Effector CD8-positive, alpha-beta T cell (primary cell): ENCODE measurements at places on chromosomes 2 and 18.

- no peak for DNase-seq
Measured at GRCh38 chr2:46873604-46874068, 42.0 kb downstream of the MCFD2 start.

DNA sequence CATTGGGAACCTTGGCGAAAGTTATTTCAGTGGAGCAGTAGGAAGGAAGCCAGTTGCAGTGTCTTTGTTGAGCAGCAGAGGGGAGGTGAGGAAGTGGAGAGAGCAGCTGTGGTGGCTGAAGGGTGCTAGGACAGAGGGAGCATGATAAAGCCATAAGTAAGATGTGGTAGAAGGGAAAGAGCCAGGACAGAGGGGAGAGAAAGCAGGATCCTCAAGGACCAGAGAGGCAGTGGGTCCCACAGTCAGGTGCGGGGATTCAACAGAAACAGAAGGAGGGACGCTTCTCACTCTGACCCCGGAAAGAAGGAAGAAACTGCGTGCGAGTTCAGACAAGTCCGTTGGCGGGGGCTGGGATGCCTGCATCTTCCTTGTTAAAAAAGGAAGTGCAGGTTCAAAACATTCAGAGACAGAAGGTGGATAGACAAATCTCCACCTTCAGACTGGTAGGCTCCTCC lies at the start of gene CXCR2:
Gene CXCR2 (plus strand): TSS at position 403 of the 455 bp plus-strand sequence. CDS start 8,774 bp downstream, outside the sequence.
- DNase-seq: no peak

DNA sequence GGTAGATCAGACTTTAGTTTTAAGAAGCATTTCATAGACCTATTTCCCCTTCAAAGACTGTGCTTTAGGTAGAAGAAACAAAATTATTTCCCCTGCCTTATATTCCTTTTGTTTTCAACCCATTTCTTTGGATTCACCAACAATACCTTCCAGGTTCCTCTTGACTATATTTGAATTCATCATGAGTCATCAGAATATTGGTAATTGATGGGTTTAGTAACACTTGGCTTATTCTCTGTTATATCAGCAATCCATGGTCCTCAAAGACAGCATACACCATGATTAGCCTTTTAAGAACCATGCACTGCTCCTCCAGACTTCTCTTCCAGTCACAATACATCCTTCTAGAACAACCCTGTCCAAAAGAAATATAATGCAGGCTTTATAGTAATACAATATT lies 83.0 kb upstream of the NOSTRIN start:
- no peak for DNase-seq

DNA sequence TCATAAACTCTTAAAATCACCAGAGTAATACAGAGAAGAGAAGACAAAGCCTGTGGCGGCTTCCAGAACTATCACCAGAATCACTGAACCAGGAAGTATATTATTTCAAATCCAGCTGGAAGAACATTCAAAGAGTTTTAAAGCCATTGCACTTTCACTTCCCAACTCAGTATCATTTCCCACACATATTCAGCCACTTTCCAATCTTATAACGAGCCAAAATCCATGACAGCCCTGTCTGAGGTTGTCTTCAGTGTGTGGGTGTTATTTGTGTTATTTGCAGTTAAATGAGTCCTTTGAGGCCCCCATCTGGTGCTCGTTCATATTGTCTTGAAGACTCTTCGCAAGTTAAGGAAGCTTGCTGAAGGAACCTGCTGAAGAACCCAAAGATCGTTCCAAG lies 559.9 kb downstream of the TSN start:
- no peak for DNase-seq

DNA sequence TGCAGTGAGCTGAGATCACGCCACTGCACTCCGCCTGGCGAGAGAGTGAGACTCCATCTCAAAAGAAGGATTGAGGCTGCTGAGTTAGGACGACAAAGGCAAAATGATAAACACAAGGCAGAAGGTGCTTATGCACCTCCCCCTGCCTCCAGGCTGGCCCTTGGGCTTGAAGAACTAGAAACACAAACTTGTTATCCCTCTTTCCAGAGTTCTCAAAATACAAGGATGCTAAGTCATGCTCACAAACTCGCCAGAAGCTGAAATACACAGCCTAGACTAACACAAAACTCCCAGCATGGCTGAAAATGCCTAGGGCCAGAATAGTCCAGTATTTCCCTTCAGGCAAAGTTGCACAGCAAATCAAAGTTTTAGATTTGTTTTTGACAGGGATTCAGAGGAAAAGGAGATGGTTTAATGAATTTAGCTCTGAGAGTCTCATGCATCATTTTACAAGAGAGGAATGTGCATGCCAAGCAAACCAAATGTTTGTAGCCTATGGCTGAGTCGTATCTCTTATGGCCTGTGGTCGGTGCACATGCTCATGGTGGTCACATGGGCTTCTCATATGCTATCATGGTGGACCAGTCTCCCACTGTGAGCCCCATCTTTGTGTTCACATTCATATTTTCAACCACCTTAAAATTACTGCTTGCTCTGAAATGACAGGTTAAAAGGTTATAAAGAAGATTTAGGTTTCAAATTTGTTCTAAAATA lies 16.2 kb upstream of the MREG start:
- DNase-seq: no peak

DNA sequence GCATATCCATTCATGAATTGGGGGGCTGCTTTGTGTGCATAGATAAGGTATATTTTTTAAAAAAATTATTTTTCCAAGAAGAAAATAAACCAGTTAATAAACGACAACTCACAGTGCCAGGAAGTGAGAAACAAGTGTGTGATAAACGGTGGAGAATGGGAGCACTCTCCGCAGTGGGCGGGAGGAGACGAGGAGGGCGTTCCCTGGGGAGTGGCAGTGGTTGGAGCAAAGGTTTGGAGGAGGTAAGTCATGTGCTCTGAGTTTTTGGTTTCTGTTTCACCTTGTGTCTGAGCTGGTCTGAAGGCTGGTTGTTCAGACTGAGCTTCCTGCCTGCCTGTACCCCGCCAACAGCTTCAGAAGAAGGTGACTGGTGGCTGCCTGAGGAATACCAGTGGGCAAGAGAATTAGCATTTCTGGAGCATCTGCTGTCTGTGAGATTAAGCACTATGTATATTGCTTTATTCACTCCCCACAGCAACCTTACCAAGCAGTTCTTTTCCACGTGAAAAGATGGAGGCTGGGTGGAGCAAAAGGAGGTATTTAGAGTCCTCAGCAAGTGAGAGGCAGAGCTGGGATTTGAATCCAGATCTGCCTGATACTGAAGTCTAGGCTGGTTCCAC lies 27.0 kb upstream of the CASP8 start:
- DNase-seq: peak; percentile 78

DNA sequence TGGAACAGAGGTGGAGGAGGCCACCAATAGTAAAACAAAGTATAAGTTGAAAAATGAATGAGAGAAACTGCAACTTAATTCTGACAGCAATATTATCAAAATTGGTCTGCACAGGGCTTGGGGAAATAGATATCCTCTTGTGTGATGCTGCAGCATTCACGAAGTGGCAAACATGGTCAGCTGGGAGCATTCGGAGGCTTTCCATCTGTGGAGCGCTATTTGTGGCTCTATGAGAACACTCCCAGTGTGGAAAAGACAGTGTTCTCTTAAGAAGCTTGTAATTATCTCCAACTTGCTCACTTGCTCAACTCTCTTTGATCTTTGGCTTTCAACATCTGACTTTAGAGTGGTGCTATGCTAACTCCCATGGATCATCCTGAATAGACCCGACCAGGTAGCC lies 3.1 kb upstream of the FLACC1 start:
- DNase-seq: no peak

- DNase-seq: no peak
Measured at GRCh38 chr2:178265851-178266250, 71.5 kb downstream of the OSBPL6 start.

- DNase-seq: no peak
Measured at GRCh38 chr2:78992451-78992806, 33.1 kb upstream of the REG3G start.

- DNase-seq: no peak
Measured at GRCh38 chr2:71747559-71747958, 294.2 kb downstream of the DYSF start.

GRCh38 chr18:26046419-26047077 lies 43.9 kb downstream of the SS18 start:
- no peak for DNase-seq

- DNase-seq: no peak
Measured at GRCh38 chr2:73267008-73267407, 17.3 kb downstream of the FBXO41 start.

DNA sequence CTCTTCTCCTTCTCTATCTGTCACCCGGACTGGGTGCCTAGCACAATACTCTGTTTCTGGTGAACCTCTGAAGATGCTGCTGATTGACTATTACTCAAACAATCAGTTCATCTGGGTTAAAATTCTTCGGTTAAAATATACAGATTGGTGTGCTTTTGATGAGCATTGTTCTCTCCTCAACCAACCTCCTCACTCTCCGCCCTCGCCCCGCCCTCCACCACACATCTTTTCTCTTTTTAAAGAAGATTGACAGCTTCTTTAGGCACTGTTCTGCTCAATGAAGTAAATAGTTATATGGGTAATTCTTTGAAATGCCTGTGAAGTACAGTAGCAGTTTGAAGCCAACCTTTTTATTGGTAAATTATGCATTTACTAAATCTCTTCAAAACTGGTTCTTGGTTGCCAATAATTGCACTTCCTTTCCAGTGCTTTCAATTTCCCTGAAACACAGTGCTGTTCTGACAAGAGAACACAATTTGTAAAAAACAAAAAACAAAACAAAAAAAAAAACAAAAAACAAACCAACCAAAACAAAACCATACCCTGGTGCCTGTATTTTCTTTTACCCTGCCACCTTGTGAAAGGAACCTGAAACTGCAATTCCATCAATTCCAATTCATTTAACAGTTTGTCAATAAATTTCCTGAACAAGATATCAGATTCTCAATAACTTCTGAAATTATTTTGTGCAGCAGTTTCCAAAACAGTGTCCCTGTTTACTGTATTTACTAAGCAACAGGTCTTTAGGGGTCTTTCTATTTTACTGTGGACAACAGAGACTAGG lies 188.6 kb downstream of the LRP1B start:
- no peak for DNase-seq

GRCh38 chr2:219991116-219991515 lies 363.7 kb downstream of the SLC4A3 start:
- DNase-seq: no peak

DNA sequence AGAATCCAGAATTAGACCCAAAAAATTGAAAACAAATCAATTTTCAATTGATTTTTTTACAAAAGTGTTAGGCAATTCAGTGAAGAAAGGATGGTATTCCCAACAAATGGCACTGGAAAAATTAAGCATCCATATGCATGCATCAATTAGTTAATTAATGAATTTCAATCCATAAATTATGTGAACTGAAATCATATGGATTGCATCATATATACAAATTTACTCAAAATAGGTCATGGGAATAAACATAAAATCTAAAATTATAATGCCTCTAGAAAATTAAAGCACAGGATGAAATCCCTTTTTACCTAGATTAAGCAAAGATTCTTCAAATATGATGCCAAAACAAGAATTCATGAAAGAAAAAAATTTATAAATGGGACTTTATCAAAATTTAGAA lies 213.9 kb upstream of the KLHL29 start:
- DNase-seq: no peak

DNA sequence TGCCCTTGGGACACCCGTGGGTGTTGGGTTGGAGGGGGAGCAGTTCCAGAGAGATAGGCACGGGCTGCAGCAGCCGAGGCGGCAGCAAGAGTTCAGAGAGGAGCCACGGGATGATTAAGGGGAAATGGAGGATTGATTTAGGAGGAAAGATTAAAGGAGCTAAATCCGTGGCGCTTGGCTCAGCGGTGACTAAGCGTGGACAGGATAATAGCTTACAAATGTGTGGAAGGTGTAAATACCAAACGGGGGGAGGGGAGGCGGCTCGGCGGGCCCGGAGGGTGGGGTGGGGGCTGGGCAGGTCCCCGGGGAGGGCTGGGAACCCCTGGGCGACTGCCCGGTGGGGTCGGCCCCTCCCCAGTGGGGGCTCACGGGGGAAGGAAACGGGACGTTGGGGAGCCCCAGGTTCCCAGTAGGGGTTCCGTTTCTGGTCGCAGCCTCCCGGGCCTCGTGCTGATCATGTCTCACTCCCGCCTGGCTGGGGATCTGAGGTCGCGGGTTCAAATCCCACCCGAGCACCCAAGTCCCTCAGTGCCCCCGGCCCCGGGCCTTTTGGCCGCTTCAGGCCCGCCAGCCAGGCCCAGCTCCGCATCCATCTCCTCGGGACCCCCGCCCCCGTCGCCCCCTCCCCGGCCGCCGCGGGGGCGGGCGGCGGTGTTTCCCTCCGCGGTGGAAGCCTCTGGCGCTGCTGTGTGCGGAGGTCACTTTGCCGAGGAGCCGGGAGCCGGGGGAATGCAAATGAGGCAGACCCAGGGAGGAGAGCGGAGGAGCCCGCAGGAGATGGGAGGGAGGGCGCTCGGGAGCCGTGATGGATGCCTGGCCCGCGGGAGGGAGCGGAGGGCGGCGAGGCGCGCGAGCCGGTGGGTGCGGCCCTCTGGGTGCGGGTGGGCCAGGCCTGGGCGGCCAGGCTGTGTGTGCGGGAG lies 8.1 kb downstream of the ASIC4 start:
- no peak for DNase-seq

GRCh38 chr18:51153659-51154371 lies 43.7 kb downstream of the MEX3C start:
- peak; percentile 3 for DNase-seq

DNA sequence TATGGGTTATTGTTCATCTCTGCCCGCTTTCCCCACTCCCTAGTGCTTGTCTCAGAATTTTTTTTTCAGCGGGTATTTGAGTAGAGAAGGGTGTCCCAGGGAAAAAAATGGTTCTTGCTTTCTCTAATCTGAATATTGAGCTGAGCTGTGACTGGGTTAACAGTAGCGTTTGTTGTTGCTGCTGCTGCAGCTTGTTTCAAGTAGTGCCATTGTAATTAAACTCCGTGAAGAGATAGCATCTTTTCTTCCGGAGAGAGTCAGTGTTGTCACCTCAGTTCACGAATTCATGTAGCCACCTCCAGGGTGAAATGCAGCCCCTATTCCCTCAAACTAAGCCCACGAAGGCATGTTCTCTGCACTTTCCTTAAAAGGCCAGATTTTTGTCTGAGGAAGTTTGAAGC lies 1.5 kb upstream of the AAK1 start:
- no peak for DNase-seq

DNA sequence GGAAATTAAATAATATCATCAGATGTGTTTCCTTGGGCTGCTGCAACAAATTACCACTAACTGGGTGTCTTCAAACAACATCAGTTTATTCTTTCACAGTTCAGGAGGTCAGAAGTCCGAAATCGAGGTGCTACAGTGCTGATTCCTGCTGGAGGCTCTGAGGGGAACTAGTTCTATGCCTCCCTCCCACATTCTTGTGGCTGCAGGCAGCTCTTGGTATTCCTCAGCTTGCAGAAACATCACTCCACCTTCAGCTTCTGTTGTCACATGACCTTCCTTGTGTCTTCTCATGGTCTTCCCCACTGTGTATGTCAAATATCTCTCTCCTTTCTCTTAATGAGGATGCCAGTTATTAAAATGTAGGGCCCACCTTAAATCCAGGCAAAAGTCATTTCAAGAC lies 29.3 kb upstream of the DCC start:
- DNase-seq: no peak
